ENCODE measurements at places on chromosomes 4 and X. TPM values are rescaled to one million over a fixed set of nuclear protein-coding genes. Genes with fewer than 3 reads are reported as not detected.

Gene PGAM4
- total RNA-seq = not detected

- DNase-seq = peak; percentile 60
- no peak overlapping the region for H3K27ac ChIP-seq
- no peaks in the 10 kb centered on the region for H3K36me3 ChIP-seq
Observed at GRCh38 chrX:129650183-129650689, 4.5 kb downstream of the APLN start.

GRCh38 chrX:43589735-43590134 lies 66.4 kb upstream of the MAOA start:
- H3K4me1 ChIP-seq = no peaks in the 10 kb centered on the region
- no peaks in the 10 kb centered on the region for H3K36me3 ChIP-seq
- no peak for DNase-seq
- no peaks in the 10 kb centered on the region for H3K27me3 ChIP-seq
- H3K4me3 ChIP-seq = no peak overlapping the region
- peak overlapping the region; percentile 61 for H3K27ac ChIP-seq

Gene ABCD1
- total RNA-seq = 11.0 TPM

DNA sequence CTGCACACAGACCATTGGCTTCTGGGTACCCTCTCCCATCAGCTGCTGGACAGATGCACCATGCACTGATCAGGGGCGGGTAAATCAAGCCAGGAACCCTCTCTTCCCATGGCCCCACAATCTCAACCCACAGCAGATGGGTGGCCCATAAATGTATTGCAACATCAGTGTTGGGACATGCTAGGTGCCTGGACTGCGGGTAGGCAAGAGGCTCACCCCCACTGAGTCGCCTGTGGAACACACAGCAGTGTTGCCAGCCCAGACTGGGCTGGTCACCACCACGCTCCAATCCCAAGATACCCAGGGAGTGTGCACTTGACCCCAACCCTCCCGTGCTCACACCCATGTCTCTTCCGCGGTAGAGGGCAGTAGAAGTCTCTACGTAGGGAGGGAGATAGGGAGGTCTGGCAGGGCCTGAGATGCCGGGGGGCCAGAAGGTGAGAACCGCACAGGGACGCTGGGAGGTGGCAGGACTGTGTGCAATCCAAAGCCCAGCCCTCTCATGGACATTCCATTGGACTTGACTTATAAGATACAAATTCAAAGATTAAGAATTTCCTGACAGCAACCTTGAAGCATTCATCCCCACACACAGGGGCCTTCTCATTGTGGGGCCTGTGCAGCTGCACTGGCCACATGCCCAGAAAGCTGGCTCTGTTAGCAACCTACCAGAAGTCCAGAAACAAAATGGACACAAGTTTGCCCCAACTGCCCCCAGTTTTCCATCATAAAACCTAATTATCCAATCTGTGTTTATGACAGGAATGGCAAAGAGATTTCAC lies 183.7 kb downstream of the NSUN7 start:
- H3K27me3 ChIP-seq = no peaks in the 10 kb centered on the region
- no peaks in the 10 kb centered on the region for H3K36me3 ChIP-seq
- no peak for DNase-seq
- H3K4me1 ChIP-seq = no peaks in the 10 kb centered on the region

DNA sequence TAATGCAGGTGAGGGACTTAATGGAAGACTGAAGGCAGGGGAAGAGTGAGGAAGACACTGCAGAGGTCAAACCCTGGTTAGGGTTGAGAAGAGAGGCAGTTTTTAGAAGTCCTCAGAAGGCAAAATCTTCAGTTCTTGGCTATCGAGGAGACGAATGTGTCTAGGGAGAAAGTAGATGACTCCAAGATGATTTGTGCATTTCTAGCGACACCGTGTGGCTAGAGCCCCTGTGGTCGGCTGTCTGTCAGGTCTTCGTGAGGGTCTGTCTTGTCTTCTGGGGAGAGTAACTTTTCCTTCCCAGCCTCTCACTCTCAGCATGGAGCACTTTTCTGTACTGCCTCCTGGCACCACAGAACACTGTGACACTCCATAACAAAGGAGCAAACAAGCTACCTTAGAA lies 458.1 kb downstream of the STIM2 start:
- H3K4me1 ChIP-seq = no peaks in the 10 kb centered on the region
- no peaks in the 10 kb centered on the region for H3K27me3 ChIP-seq
- no peak overlapping the region for H3K27ac ChIP-seq
- no peak for DNase-seq
- H3K4me3 ChIP-seq = no peak overlapping the region

Gene ARMCX1
- total RNA-seq = 28.5 TPM

Gene CT47B1
- not detected for total RNA-seq

GRCh38 chr4:40195182-40196177 lies 1.4 kb upstream of the RHOH start:
- no peaks in the 10 kb centered on the region for H3K36me3 ChIP-seq
- no peak overlapping the region for H3K27ac ChIP-seq
- no peaks in the 10 kb centered on the region for H3K4me1 ChIP-seq
- H3K4me3 ChIP-seq = no peak overlapping the region

Data from vagina (tissue), 2 donors.